Adrenal gland (tissue), 19 donors: ENCODE measurements at places on chromosomes 2 and 18. TPM values are rescaled to one million over a fixed set of nuclear protein-coding genes. Genes with fewer than 3 reads are reported as not detected.

The DSC2 gene
- 4.3 TPM for total RNA-seq

The KCNJ3 gene
- total RNA-seq, result 0.08 TPM

GRCh38 chr2:32358111-32358482 is 1.3 kb downstream of the BIRC6 start:
- no peak for DNase-seq

DNA sequence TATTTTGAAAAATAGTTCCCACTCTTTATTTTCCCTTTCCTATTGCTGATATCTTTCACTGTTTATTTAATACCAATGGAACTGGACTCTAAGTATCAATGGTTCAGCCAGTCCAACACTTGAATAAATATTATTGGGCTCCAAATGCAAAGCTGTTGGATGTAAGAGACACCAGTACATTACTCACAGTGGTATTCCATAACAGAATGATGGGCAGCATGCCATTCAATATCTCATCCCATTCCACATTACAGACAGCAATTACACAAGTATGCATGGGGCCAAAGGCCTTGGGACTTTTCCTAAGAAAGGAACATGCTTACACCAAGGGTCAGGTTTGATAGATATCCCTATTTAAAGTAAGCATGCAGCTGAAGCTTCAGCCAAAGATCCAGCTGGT is 231.9 kb downstream of the RND3 start:
- DNase-seq, result no peak

- no peak for DNase-seq
These were observed 109.2 kb downstream of the FSHR start for GRCh38 chr2:49045083-49045482.

DNA sequence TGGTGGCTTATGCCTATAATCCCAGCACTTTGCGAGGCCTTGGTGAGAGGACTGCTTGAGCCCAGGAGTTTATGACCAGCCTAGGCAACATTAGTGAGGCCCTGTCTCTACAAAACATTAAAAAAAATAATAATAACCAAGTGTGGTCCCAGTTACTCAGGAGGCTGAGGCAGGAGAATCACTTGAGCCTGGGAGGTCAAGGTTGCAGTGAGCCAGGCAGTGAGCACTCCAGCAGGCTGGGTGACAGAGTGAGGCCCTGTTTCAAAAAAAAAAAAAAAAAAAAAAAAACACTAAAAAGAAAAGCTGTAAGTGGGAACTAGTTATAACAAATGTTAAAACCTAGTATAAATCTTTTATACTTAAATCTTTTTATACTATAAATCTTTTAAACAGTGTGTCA is 146.2 kb upstream of the ITGA4 start:
- no peak for DNase-seq

DNA sequence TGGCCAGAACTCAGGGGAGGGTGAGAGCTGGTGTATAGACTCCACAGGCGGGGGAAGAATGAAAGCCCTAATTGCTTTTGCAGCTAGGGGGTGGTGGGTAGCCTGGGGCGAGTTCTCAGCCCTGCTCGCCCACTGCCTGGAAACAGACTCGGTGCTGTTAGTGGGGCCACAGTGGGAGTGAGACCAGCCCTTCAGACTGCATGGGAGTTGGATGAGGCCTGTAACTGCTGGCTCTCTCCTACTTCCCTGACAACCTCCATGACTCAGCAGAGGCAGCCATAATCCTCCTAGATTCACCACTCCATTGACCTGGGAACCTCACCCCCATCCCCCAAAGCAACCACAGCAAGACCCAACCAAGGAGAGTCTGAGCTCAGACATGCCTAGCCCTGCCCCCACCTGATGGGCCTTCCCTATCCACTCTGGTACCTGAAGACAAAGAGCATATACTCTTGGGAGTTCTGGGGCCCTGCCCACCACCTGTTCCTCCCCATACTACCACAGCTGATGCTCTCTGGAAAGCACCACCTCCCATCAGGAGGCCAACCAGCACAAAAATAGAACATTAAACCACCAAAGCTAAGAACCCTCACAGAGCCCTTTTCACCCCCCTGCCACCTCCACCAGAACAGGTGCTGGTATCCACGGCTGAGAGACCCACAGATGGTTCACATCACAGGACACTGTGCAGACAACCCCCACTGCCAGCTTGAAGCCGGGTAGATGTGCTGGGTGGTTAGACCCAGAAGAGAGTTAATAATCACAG is 226.3 kb downstream of the EIPR1 start:
- no peak for DNase-seq

DNA sequence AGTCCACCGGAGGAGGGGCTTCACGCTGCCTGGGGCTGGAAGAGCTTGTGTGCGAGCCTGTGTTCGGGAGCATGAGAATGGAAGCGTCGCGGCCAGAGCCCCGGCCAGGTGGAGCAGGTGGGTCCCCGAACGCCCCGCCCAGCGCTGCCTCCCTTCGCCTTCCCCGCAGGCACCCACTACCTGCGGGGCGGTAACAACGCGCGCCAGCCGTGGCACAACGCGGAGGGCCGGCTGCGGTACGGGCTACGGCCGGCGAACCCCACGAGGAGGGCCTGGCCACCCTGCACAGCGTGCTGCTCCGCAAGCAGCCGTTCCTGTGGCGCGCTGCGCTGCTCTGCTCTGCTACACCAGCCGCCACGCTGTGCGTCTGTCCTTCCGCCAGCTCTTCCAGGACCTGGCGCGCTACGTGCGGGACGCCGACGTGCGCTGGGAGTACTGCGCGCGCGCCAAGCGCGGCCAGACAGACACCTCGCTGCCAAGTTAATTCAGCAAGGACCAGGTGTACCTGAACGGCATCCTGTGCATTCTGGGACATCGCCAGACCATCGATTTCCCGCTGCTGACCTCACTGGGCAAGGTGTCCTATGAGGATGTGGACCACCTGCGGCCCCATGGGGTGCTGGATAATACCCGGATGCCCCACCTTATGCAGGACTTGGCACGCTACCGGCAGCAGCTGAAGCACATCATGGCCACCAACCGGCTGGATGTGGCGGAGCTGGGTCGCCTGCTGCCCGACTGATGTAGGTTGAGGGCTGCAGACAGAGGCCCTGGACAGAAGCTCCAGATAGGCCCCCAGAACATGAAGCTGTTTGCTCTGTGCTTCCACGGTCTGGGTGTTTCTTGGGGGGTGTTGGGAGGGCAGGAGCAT is 200.6 kb downstream of the NAPG start:
- no peak for DNase-seq

- DNase-seq, result no peak
These were observed 18.8 kb downstream of the CDH7 start for GRCh38 chr18:65769652-65770051.

- no peak for DNase-seq
These were observed 180.0 kb downstream of the INSIG2 start for GRCh38 chr2:118268268-118268667.

- no peak for DNase-seq
These were observed 52.3 kb downstream of the DIS3L2 start for GRCh38 chr2:232013701-232014353.
